ENCODE measurements at places on chromosomes 3 and 15. TPM values are rescaled to one million over a fixed set of nuclear protein-coding genes. Genes with fewer than 3 reads are reported as not detected.

Gene TMEM40
- total RNA-seq = 4.4 TPM

Gene PLSCR4
- total RNA-seq = not detected

Gene CHRNA7
- total RNA-seq = not detected

Gene LOXL1
- 7.3 TPM for total RNA-seq

Gene BFSP2
- 6.6 TPM for total RNA-seq

Gene RAD18
- 19.8 TPM for total RNA-seq

Gene ADAMTS17
- total RNA-seq = 8.2 TPM

Gene MUC20
- 1.5 TPM for total RNA-seq

Gene PTH1R
- not detected for total RNA-seq

Gene FGF12
- total RNA-seq = not detected

Gene SENP8
- total RNA-seq = 0.15 TPM

Gene CPN2
- total RNA-seq = not detected

Gene WDR72
- not detected for total RNA-seq

Gene IQCF5
- not detected for total RNA-seq

Gene FAM81A
- not detected for total RNA-seq

Gene LTK
- 2.0 TPM for total RNA-seq

Gene DZIP3
- 14.9 TPM for total RNA-seq

Gene P4HTM
- 39.2 TPM for total RNA-seq

Gene CCDC54
- total RNA-seq = not detected

Gene CHRFAM7A
- 0.59 TPM for total RNA-seq

Gene NUP210
- total RNA-seq = 125 TPM

Gene OR5K2
- total RNA-seq = not detected

Gene SOX2
- not detected for total RNA-seq

Gene SHISA5
- 197 TPM for total RNA-seq

Gene INAFM2
- 10.0 TPM for total RNA-seq

Gene MITF
- 0.44 TPM for total RNA-seq

Gene USP50
- not detected for total RNA-seq

Gene GABRA5
- not detected for total RNA-seq

Gene CPNE9
- total RNA-seq = not detected

Gene ATP10A
- total RNA-seq = 16.1 TPM

Gene KCNAB1
- 0.17 TPM for total RNA-seq

Gene SGO1
- total RNA-seq = 2.1 TPM

Gene CDHR4
- 0.32 TPM for total RNA-seq

Gene TIMP4
- total RNA-seq = not detected

Gene ARHGEF26
- not detected for total RNA-seq

Gene AMOTL2
- total RNA-seq = not detected

Gene LRTM1
- not detected for total RNA-seq

Gene APBA2
- total RNA-seq = 13.9 TPM

Gene KLHL40
- total RNA-seq = not detected

Gene NR2E3
- not detected for total RNA-seq

Gene HRG
- not detected for total RNA-seq
